ENCODE measurements at places on chromosomes 2 and 18. TPM values are rescaled to one million over a fixed set of nuclear protein-coding genes. Genes with fewer than 3 reads are reported as not detected.

- no peak for DNase-seq
These were observed 2.5 kb upstream of the MREG start for GRCh38 chr2:216015722-216016464.

DNA sequence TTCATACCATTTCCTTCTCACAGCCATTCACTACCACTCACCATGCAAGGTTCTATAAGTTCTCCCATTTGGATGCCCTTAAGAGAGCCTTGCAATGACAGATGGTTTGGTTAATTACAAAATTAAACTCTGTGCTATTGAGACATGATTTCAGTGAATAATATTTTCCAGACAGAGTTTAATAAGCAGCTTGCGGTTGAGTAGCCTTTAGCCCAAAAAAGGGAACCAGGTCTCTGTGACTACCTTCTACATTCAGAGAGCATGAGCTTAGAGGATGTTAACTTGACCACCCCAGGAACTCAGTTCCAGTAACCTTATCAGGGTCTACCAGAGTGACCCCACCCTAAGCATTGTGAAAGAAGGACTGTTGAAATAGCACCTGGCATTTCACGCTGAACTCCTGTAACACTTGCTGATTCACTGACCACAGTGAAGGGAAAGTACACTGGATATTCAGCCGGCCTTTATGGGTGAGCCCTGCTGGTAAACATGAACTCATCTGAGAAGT is 1173.1 kb upstream of the ZEB2 start:
- DNase-seq: no peak

GRCh38 chr2:178436662-178437061 is 14.3 kb downstream of the PRKRA start:
- no peak for DNase-seq

DNA sequence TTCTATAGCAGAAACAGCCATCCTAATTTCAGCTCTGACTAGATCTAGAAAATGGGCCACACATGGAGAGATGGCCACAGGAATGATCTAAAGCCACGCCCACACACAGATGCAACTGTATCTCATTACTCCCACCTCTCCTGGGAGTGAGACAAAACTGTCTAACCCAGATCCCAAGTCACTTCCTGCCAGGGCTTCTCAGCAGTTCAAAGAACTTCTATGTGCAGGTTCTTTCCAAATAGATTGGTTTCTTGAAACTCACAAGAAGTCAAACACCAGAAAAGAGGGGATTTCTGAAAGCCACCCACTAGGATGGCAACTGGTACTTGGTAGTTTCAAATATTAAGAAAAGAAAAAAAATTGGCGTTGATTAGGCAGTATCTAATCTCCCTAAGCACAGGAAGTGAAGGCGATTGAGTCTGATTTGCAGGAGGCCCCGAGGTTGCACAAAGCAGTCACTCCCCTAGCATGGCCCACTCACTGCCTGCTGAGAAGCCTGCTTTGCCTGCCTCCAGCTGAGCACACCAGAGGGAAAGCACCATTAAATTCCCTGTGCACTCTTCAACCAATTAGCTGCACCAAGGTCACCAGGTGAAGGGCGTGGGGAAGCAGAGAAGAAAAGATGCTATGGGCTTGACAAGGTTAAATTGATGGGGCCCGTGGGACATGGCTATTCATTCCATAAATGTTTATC is 51.1 kb downstream of the PAPOLG start:
- DNase-seq: no peak

- no peak for DNase-seq
These were observed 98.7 kb downstream of the CLIP4 start for GRCh38 chr2:29213888-29214291.

- no peak for DNase-seq
These were observed 18.3 kb downstream of the PSME4 start for GRCh38 chr2:53952519-53952918.

- peak; percentile 17 for DNase-seq
These were observed 1.8 kb downstream of the REL start for GRCh38 chr2:60882971-60883753.

- DNase-seq: no peak
These were observed 49.5 kb upstream of the FZD5 start for GRCh38 chr2:207819021-207819797.

GRCh38 chr2:81942876-81943275 is 1638.3 kb upstream of the LRRTM1 start:
- no peak for DNase-seq

DNA sequence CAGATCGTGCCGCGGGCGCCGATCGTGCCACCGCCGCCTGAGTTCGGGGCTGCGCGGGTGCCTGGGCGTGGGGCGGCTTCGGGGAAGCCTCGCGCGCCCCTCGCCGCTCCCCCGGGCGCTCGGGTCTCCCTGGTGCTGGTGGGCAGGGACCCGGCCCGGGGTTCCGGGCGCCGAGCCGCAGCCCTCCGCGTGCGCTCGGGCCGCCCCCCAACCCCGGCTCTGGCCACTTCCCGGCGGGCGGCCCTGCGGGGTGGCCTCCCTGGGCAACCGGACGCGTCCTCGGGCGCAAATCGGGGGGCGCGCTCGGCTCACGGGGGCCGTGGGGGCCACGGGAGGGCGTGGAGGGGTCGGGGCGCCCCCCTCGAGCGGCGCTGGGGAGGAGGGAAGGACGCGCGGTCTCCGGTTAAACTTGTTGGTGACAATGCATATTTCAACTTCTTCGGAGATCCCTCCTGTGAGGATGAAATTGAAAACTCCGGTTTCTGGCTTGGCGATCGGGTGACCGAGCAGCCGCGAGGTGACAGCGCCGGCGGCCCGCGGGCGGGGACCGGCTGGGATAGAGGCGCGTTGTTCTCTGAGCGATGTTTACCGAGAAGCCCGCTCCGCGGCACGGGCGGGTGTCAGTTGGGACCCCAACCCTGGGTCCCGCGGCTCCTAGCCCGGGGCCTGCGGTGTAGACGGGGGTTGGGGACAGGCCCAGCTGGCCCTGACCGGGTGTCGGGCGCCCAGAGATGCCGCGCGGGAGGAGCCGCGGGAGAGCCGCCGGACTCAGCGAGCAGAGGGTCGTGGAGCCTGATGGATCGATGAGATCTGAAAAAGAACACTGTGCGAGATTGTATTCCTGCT is 676 bp downstream of the SH3BP4 start:
- peak; percentile 53 for DNase-seq

DNA sequence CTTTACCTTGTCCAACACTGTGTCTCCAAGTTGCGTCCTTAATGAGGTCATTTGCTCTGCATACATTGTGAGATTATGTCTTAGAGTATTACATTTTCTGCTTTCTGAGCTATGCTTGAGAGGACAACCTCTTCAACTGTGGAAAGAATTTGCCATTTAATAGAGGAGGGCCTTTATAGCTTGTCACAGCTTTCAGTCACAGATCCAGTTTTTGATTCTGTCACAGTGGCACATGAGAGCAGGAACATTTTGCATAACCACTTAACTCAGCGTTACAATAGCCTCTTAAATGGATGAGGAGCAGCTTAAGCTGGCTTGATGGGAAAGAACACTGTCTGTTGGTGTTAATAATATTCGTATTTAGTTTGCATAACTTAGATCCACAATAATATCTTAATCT is 63.0 kb downstream of the RHBDD1 start:
- no peak for DNase-seq

DNA sequence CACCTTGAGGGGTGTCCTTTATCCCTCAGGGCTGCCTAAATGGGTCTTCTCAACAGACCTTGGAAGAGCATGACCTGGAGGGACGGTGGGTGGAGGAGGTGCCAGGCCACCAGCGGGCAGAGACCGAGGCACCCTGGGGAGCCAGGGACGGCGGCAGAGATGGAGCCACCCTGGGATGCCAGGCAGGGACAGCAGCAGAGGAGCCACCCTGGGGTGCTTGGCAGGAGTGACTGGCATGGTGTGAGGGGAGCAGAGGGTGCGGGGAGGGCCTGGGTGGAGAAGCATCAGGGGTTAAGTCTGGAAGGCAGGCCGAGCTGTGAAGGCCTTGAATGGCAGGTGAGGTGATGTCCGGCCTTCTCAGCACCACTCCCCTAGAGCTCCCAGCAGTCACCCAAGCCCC is 56.1 kb downstream of the CIB4 start:
- no peak for DNase-seq

DNA sequence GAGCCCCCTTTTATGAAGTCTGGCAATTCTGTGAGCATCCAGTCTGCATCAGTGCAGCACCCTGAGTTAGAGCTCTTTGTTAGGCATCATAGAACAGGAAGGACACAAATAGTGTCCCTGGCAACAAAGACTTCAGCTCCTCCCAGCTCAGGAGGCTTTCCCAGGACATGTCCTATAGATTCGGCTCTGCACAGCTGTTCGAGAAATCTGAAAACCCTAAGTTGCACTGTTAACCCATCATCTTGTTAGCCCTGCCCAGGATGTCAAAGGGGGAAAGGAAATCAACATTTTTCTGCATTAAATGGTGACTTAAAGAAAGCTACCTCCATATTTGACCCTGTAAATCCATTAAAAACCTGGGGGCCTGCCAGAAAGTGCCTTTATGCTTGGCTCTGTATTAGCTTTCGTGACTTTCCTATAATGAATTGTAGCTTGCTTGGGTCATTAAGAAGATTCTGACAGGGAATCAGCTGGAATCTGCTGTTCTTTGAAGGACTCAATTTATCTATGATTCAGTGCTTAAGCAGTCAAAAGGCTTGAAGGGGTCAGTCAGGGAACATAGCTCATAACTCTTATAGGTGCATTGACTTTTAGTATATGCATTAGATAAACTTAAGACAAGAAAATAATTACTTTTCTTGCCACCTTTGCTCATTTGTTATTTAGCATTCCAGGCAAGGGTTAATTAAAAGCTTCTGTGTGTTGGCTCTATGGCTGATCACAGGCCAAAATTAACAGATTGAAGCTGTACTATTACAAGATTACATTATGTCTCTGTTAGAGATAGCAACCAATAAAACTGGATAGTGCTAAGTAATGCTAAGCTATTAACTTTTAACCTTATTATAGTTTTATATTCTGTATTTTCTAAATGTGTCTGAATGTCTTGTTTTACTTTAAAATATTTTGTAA is 20.6 kb downstream of the ERMN start:
- no peak for DNase-seq

- DNase-seq: no peak
These were observed 33.9 kb upstream of the GORASP2 start for GRCh38 chr2:170895023-170895757.

DNA sequence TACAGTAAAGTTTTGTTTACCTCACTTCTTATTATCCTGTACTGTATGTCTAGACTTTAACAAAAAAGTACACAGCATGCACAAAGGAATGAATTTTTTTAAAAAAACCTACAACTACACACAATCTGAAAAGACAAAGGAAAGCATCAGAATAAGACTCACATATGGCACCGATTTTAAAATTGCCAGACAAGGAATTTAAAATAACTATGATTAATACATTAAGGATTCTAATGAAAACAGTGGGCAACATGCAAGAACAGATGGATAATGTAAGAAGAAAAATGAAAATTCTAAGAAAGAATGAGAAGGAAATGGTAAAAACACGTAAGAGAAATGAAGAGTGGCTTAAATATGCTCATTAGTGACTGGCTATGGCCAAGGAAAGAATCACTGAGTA is 638.2 kb downstream of the FBXO15 start:
- no peak for DNase-seq

GRCh38 chr18:25739376-25739775 is 351.0 kb downstream of the SS18 start:
- no peak for DNase-seq

The LYG2 gene
- total RNA-seq: not detected

The NEU4 gene
- 1.2 TPM for total RNA-seq

The KIF5C gene
- 46.5 TPM for total RNA-seq

The B3GNT7 gene
- 89.4 TPM for total RNA-seq

The HOXD3 gene
- not detected for total RNA-seq

The DSEL gene
- total RNA-seq: 20.8 TPM
